Astrocyte of the spinal cord (primary cell): ENCODE measurements at places on chromosomes 3 and 15.

GRCh38 chr3:158775426-158776410 lies 26.1 kb upstream of the MFSD1 start:
- DNase-seq, result no peak

- no peak for DNase-seq
Measured at GRCh38 chr15:101173233-101174119, 78.4 kb downstream of the CHSY1 start.

- DNase-seq, result no peak
Measured at GRCh38 chr3:118168175-118168574, 866.5 kb downstream of the IGSF11 start.

DNA sequence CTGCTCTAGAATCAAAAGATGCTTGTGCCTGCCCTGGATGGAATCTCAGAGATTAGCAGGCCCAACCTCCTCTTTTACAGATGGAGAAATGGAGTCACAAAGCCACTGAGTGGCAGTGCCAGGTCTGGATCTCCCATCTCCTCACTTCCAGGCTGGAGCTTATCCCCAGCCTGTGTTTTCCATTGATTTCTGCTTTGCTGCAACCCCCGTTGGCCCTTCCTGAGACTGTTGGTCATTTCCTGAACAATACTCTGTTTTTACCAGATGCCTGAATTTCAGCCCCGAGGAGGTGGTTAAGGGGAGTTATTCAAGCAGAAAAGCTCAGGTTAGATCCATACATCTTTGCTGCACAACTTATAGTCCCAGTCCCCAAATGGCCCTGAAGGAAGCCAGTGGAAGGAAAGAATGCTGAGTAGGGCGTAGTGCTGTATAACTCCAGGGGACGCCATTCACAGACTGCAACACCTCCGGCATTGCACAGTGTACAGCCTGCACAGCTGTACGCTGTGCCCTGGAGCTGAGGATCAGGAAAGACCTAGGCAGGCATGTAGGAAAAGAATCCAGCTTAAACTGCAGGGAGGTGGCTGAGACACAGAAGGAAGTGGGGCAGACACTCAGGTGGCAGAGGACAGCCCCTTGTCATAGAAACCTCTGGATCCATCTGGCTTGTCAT lies 77.5 kb downstream of the RPLP1 start:
- DNase-seq, result no peak

- no peak for DNase-seq
Measured at GRCh38 chr3:195410546-195410945, 32.3 kb downstream of the ACAP2 start.

DNA sequence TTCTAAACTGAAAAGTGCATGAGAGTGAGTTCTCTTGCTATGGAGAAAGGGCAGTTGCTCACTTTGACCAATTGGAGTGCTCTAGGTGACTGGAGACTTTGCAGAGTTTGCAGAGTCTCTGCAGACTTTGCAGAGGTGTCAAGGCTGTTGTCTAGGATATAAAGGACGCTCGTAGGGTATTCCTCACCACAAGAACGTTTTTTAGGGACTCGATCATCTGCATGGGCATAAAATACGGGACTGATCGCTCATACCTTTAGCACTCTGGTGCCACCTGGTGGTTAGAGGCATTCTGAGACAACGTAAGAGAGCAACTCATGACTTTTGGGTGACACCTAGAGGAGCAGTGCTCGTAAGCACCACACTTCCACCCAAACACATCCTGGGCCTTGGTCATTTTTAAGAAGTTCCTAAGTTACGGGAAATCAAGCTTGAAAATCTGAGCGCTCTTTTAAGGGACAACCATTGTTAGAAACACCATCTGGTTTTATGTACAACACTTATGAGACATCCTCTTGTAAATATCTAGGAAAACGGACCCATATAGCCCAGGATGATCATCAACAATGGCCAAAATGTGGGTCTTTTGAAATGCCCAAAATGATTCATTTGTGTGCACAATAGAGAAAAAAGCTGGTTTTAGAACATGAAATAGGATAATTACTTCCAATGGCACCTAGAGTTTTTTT lies 51.6 kb upstream of the XCR1 start:
- peak; percentile 93 for DNase-seq

- DNase-seq, result no peak
Measured at GRCh38 chr3:62554264-62554799, 181.0 kb upstream of the FEZF2 start.

GRCh38 chr3:4588466-4588865 lies 95.3 kb downstream of the ITPR1 start:
- DNase-seq, result peak; percentile 35
